ENCODE measurements at places on chromosomes 1 and 21.

DNA sequence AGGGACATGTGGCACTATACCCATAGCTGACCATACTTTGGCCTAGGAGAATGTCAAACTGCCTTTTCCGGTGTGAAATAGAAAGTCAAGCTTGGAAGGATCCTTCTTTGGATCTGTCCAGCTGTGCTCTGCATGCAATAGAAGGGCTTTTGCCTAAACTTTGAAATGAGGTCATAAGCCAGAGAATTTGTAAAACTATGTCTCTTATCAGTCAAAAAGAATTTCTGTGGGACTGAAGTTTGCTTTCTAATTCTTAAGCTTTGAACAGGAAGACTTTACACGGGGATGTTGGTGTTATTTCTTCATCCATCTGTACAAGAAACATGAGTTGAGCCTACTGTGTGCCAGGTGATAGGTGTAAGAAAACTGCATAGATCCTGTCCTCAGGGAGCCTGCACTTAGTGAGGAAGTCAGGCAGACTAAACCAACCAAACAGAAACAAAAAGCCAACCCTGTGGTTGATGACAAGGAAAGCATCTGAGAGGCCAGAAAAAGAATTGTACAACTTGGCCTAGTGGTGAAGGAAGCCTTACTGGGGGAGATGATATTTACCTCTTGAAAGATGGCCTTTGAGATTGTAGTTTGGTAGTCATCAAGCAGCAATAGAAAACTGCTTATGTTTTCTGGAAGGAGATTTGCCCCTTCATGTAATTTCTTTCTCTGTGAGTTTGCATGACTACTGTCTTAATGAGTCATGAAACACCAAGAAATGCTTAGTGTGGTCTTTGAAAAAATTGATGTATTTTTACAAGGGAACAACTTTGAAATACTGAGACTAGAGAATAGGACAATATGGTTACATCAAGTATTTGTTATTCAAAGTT, 24.8 kb downstream of the TGFB2 start:
- no peak for DNase-seq

- DNase-seq: no peak
Measured at GRCh38 chr1:240538776-240539430, 73.1 kb downstream of the GREM2 start.

DNA sequence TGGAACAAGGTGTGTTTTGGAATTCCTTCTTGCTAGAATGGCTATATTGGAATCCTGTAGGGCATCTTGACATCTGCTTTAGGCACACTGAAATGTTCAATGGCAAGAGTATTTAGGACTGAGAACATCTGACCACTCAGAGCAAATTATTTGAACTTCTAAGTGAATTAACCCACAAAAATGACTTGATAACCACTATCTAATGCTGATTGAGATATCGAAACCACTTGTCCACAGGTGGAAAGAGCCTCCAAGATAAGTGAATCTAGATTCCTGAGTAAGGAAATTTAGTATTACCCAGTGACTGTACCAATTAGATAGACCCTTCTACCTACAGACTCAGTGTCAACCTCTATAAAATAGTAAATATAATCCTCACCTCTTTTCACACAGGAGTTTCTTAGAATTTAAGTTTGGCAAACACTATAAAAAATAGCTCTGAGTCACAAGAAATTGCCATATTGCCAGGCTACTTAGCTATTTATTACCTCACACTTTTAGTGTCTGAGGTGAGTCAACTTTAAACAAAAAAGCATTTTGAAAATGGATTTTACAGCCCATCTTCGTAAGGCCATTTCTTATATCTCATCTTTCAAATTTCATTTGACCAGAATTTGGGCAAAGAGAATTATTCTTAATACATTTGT, 421.8 kb downstream of the PTBP2 start:
- DNase-seq: no peak

DNA sequence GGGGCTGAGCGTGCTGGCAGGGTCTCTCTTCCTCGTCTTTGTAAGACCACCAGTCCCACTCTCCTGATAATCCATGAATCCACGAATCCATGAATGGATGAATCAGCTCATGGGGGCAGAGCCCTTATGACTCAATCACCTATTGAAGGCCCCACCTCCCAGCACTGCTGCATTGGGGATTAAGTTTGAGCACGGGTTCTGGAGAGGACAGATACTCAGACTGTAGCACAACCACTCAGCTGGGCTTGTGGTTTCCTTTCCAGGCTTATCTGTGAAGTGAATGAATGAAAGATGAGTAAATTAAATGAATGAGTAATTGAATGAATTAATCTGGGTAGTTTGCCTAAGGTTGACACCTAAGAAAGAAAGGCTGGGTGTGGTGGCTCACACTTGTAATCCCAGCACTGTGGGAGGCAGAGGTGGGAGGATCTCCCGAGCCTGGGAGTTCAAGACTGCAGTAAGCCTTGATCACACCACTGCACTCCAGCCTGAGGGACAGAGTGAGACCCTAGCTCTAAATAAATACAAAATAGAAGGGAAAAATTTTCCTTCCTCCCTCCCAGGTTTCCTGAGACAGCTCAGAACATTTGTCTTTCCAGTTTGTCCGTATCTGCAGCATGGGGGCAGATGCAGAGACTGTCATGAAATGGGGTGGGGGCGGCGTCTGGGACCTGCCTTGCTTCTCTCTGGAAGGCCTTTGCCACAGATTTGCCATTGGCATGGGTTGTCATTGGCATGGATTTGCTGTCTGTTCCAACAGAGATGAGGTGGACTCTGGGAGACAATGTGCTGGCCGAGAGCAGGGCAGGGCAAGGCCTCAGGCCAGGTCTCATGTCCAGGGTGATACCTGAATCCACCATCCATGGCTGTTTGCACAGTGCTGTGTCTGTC, 187.7 kb upstream of the C1orf174 start:
- DNase-seq: no peak

DNA sequence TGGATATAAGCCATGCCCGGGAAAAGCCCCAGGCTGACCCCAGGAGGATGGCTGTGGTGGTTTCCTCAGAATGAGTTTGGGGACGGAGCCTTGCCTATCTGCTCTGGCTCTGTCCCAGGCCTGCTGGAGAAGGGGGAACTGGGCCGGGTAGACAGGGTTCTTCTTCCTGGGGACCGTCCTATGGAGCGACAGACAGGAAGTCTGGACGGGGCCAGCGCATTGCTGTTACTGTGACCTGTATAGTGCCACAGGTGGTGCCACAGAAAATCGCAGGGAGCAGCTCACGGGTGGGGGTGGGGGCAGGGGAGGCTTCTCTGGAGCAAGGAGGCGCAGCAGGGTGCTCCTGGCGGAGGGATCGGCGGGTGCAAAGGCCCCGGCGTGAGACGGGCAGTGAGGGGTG, 36.4 kb downstream of the CFAP74 start:
- DNase-seq: no peak

Measured in SJSA1 (cell line).